Right lobe of liver (tissue), 6 donors: ENCODE measurements at places on chromosomes 16 and 17. TPM values are rescaled to one million over a fixed set of nuclear protein-coding genes. Genes with fewer than 3 reads are reported as not detected.

SLC35G6 gene
- total RNA-seq: not detected

GRCh38 chr16:88423448-88423850 lies 29.6 kb upstream of the ZFPM1 start:
- no peak for DNase-seq

PRAC1 gene
- total RNA-seq: not detected

GRCh38 chr17:72976971-72977770 lies 115.3 kb downstream of the SLC39A11 start:
- no peak for DNase-seq
